Pancreas (tissue), 10 donors: ENCODE measurements at places on chromosomes 13 and 19. TPM values are rescaled to one million over a fixed set of nuclear protein-coding genes. Genes with fewer than 3 reads are reported as not detected.
A peak's percentile ranks its signal among the peaks of the same experiment; 100 is the strongest.

DNA sequence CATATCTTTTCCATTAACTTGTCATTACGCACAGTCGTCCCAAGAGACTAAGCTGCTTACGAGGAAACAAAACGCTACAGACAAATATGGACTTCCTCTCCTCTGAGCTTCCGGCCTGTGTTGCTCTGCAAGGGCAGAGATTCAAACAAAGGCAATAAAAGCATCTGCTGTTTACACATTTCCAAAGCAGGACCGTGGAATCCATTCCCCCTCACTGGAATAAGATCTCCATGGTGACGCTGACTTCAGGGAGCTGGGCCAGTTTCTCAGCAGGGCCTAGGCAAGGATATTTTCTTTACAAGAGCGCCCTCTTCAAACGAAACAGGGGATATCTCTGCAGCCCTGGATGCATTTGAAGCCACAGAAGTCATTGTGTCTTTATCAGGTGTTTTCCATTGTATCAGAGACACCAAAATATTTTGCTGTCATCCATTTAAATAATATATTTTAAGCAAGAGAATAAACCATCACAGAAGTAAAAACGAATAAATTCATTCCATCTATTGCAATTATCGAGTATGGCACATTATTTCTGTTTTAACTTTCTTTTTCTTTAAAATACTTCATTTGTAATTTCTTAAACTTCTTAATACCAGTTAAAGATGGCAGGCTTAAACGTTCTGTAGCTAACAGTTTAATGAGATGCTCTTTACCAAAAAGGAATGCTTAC, 177.5 kb downstream of the DCLK1 start:
- no peak overlapping the region for H3K27ac ChIP-seq
- H3K27me3 ChIP-seq: no peaks in the 10 kb centered on the region
- no peak overlapping the region for H3K4me3 ChIP-seq
- no peak for DNase-seq
- H3K36me3 ChIP-seq: no peaks in the 10 kb centered on the region

The NLRP7 gene
- total RNA-seq: not detected

The DNAAF3 gene
- 2.4 TPM for total RNA-seq

The ZFR2 gene
- total RNA-seq: 0.28 TPM

DNA sequence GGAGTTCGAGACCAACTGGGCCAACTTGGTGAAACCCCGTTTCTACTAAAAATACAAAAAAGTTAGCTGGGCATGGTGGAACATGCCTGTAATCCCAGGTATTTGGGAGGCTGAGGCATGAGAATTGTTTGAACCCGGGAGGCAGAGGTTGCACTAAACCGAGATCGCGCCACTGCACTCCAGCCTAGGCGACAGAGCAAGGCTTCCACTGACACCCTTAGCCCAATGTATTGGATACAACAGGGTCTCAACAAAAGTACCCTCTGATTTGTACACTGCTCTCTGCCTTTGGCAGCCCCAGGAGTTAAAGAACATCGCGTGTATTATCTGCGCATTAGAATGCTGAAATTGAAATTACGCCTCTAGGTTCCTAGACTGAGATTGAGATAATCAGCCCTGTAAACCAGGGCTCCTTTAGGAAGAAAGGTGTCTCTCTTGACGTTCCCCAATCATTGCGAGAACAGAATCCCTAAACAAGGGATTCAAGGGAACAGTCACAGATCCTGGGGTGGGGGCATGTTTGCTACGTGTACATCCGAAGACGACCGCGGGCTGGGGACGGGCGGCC, 21.9 kb downstream of the IPO5 start:
- H3K4me1 ChIP-seq: peaks cover 16% of the 10 kb centered on the region
- DNase-seq: no peak
- no peaks in the 10 kb centered on the region for H3K27me3 ChIP-seq
- H3K36me3 ChIP-seq: no peaks in the 10 kb centered on the region
- H3K4me3 ChIP-seq: peak overlapping the region; percentile 42

DNA sequence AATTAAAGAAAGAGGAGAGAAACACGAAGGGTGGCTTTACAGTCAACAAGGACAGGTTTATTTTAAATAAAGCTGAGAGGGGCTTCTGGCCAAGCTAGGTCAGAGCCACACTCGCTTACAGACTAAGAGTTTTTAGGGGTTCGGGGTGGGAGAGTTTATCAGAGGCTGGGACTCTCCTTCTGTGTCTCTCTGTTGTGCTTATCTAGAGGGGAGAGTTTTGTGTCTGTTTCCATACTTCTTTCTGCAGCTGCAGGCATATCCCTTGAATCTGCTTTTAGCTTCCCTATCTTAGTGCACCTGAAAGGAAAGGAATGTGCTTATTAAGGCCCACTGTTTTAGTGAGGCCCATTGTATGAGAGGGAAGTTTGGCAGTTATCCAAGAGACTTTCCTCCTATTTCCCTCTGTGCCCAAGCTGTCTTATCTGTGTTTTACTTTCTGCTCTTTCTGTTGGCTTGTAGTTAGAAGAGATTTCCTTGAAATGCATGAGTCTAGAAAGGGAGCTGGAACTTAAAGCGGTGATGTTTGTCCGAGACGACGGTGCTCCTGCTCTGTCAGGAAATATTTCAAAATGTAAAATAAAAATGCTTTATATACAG, 275.3 kb downstream of the KCTD12 start:
- H3K36me3 ChIP-seq: no peaks in the 10 kb centered on the region
